Smooth muscle cell of trachea (primary cell): ENCODE measurements at places on chromosomes 1 and 21. TPM values are rescaled to one million over a fixed set of nuclear protein-coding genes. Genes with fewer than 3 reads are reported as not detected.

The TSSK3 gene
- 1.0 and 1.3 TPM in 2 replicates for total RNA-seq

The FCGR2B gene
- 0.15 TPM in 1 of 2 replicates, not detected in the other for total RNA-seq

The PRAMEF1 gene
- total RNA-seq: not detected in 2 replicates

The GPR89A gene
- 18.2 and 46.3 TPM in 2 replicates for total RNA-seq

The ATP1A4 gene
- not detected in 2 replicates for total RNA-seq

The SLX9 gene
- 12.6 and 13.4 TPM in 2 replicates for total RNA-seq

The PGLYRP4 gene
- not detected in 2 replicates for total RNA-seq

The ERVH48-1 gene
- total RNA-seq: not detected in 2 replicates

The AXDND1 gene
- total RNA-seq: 0.17 and 0.29 TPM in 2 replicates

The ARHGEF10L gene
- total RNA-seq: 17.2 and 35.1 TPM in 2 replicates

The MEGF6 gene
- total RNA-seq: 1.2 and 5.3 TPM in 2 replicates

The ZBTB8B gene
- not detected in 2 replicates for total RNA-seq

The HORMAD1 gene
- total RNA-seq: not detected in 2 replicates

The GRIK3 gene
- not detected in 2 replicates for total RNA-seq

The SPATA21 gene
- total RNA-seq: 0.17 TPM in 1 of 2 replicates, not detected in the other
